Stimulated activated naive CD4-positive, alpha-beta T cell (primary cell): ENCODE measurements at places on chromosomes 13 and 19.
A peak's percentile ranks its signal among the peaks of the same experiment; 100 is the strongest.

- DNase-seq: no peak
These were observed 8.2 kb downstream of the KCTD12 start for GRCh38 chr13:76878043-76878442.

DNA sequence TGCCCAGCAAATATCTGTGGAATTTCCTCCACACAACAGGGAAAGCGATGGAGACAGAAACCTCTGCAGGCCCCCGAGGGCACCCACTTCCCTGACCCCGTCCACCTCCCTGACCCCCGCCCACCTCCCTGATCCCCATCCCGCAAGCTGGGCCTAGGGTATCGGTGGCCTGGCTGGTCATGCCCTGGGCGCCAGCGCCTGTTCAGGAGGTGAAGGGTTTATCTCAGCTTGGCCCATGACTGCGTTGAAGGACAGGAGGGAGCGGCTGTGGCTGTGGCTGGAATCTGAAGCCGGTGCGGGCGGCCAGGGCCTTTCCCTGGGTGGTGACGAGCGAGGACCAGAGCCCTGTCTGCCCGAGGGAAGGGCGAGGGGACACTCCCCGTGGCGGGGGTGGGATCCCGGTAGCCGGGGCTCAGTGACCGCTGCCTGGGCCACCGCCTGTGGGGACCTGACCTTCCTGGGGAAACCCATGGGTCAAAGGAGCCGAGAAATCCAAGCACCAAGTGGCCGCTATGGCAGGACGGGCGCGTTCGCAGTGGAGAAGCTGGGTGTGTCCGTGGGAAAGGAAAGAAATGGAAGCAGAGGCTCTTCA lies 20.7 kb downstream of the GAS6 start:
- DNase-seq: no peak

- DNase-seq: no peak
These were observed 31.2 kb upstream of the KLF2 start for GRCh38 chr19:16293118-16294091.

DNA sequence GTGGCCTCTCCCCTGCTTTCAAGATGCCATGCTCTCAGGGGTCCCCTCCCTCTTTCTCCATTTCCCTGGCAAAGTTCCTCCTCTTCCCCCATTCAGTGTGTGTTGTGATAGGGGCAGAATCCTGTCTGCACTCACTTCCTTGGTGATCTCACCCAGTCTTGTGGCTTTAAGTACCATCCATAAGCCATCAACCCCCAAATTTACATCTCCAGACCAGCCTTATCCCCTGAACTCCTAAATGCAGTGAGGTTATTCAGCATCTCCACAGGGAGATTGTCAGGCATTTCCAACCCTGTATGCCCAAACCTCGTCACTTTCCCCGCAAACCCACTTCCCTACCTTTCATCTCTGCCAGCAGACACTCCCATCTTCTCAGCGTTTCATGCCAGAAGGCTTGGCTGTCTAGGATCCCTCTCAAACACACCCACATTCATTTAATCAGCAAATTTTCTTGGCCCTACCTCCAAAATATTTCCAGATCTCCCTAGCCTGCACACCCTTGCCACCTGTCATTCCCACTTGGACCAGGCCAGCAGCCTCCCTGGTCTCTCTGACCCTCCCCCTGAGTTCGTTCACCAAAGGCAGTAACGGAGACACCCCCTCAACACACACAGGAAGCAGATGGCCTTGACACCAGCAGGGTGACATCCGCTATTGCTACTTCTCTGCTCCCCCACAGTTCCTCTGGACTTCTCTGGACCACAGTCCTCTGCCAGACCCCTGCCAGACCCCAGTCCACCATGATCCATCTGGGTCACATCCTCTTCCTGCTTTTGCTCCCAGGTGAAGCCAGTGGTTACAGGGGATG lies at the start of gene HCST:
TSS of gene HCST (plus strand) at position 676 of the 808 bp plus-strand sequence. CDS start at position 741, 65 bp downstream.
- peak; percentile 83 for DNase-seq

GRCh38 chr19:2668175-2668763 lies 34.2 kb downstream of the GNG7 start:
- DNase-seq: no peak

DNA sequence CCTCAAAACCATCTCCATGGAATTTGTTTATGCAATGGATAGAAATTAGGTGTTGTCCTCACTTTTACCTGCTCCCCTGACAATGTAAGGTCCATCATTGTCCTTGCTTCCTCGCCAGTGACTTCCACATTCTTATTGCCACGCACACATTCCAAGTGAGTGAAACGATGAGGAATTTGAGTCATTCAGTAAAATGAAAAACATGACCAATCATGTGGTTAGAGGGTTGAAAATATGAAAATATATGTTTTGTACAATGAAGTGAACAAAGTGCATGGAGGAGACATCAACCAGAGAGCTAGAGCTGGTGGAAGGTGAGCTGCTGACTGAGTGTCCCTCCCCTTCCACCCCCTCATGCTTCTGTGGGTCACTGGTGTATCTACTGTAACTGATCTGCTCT lies 91.7 kb downstream of the ATP8A2 start:
- no peak for DNase-seq
